ENCODE measurements at places on chromosomes 2 and 18.

GRCh38 chr2:45649462-45649857 is 2.0 kb upstream of the PRKCE start:
- DNase-seq: no peak

DNA sequence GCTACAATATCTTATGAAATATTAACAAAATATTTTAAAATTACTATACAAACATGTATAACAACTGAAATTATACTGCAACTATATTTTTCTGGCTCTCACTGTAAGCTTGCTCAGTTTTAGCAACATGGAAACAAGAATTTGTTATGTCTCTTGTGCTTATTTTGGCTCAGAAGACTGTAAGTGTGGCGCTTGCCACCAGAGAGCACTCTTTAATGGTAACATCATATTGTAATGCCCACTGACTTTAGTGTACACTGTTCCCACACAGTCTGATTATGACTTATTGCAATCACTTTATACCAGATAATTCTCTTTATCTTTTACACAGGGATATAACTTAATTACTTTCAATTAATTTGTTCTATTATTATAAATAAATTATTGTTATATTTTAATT is 1500.6 kb upstream of the TMEFF2 start:
- DNase-seq: no peak

DNA sequence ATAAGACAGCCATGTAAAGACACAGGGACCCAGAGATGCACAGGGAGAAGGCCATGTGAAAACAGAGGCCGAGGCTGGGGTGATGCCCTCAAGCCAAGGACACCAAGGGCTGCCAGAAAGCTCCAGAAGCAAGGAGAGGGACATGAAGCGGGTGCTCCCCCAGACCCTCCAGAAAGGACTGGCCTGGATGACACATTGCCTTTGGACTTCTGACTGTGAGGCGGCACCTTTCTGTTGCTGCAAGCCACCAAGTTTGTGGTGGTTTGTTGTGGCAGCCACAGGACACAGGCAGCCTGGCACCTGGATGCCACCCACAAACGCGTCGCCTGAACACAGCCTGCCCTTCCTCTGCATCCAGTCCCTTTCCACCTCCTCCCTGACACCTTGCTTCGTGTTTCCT is 67.1 kb downstream of the RHOB start:
- DNase-seq: no peak

DNA sequence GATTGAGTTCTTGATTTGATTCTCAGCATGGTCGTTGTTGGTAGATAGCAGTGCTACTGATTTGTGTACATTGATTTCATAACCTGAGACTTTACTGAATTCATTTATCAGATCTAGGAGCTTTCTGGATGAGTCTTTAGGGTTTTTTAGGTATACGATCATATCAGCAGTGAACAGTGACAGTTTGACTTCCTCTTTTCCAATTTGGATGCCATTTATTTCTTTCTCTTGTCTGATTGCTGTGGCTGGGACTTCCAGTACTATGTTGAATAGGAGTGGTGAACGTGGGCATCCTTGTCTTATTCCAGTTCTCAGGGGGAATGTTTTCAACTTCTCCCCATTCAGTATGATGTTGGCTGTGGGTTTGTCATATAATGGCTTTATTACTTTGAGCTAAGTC is 27.9 kb upstream of the CXCR2 start:
- DNase-seq: no peak

DNA sequence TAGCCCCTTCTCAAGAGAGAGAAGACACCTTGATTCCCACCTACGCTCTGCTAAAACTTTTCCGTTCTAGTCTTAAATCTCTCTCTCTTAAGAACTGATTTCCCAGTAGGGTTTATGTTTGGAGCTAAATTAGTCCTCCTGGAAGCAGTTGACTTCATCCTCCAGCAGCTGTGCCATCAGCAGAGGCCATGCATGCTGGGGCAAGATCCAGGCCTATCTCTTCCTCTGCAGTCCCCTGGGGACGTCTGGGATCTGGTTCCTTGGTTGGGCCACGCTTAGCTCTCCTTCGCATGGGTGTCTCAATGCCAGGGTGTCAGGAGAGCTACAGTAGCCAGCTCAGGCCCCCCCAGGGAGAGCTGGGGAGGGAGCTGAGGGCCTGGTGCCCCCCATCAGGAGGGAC is 49.7 kb downstream of the HPCAL1 start:
- no peak for DNase-seq

DNA sequence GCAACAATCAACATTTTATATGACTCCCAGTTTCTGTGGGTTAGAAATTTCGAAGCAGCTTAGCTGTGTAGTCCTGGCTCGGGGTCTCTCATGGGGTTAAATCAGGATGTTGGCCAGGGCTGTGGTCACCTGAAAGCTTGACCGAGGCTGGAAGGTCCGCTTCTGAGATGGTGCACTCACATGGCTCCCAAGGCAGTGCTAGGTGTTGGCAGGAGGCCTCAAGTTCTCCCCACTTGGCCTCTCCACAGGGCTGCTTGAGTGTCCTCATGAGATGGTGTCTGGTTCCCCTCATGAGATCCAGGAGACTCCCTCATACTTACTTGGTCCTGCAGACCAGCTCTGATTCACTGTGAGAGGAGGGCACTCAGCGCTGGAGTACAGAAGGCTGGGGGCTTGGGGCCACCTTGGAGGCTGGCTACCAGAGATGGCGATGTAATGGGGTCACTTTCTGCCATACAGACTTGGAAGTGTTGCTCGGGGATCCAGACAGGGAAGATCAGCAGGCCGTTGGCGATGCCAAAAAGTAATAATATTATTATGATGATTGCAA is 98.8 kb downstream of the INHBB start:
- DNase-seq: no peak

GRCh38 chr18:74541703-74542555 is 7.6 kb downstream of the CNDP1 start:
- DNase-seq: no peak

DNA sequence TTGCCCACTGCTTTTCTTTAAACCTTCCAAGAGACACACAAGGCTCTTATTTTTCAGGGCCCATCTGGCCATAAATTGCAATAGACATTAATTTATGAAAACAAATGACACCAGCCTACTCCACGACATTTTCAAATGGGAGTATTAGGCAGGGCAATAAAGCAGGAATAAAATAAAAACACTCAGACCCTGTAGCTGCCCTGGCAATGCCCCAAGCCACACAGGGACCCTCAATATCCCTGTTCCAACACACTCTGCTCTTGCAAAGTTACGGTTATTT is 550.8 kb upstream of the TNP1 start:
- no peak for DNase-seq

DNA sequence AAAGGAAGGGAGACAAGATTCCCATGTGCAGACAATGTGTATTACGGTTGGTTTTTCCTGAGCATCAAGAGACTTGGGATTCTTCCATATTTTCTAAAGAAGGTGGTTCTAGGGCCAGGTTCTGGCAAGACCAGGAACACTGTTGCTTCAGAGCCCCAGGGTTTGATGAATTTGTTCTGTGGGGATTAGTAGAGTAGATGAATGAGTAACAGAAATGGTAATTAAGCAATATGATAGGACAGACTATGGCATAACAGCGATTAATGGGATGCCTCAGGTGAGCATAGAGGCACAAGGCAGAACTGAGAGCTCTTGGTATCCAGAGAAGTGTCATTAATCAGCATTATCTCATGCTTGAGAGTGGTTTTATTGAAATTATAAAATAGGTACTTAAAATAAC is 82.8 kb upstream of the PNPT1 start:
- no peak for DNase-seq

DNA sequence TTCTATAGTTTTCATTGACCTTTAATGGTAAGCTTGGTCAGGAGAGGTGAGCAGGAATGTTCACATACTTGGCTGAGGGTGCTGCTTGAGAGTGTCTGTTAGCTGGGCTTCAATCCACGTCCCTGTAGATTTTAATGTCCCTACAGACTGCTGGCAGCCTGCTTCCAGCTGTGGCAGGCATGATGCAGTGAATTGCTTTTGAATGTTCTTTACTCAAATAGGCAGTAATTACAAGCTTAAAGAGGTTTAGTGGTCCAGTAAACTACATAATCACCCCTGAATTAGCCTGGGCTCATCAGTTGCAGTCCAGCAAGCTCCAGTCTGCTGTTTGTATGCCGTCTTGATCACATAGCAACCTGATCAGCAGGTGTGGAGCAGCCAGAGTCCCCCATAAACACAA is 102.1 kb downstream of the MEIS1 start:
- DNase-seq: no peak

- no peak for DNase-seq
Measured at GRCh38 chr2:59029058-59029457, 787.9 kb upstream of the FANCL start.

DNA sequence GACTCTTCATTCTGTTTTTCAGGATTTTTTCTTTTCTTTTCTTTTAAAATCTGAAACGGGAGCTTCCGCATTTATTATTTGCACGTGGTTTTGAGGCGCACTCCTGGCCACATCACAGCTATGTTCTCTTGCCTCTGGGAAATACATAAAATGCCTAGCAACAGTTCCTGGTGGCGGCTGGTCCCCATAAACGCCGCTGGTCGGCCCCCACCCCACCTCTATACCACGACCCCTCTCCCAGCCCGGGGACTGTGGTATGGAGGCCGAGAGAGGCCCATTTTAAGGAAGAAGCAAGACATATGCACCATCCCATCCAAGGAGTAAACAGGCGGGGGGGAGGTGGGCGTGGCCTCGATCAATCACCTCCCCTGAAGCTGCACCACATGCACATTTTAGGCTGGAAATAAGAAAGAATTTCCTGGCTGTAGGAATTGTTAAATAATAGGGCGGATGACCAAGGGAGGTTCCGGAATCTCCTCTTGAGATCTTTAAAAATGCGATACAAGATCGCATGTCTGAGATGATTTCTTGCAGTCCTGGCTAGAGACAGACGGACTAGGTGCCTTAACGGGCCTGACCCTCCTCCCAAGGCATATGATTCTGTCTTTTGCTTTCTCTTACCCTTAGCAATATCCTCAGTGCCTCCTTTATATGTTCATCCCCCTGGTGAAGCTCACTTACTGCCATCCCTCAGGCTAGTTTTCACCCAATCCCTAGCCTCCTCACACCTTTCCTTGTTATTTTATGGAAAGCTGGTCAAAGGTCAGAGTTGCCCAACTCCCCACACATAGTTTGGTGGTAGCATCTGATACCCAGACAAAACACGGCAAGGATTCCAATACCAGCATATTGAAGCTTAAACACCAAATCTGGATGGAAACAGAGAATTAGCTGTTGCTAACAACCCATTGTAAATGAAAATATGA is 82.4 kb downstream of the BCL2 start:
- no peak for DNase-seq

- DNase-seq: no peak
Measured at GRCh38 chr2:8278709-8279354, 403.0 kb upstream of the ID2 start.

DNA sequence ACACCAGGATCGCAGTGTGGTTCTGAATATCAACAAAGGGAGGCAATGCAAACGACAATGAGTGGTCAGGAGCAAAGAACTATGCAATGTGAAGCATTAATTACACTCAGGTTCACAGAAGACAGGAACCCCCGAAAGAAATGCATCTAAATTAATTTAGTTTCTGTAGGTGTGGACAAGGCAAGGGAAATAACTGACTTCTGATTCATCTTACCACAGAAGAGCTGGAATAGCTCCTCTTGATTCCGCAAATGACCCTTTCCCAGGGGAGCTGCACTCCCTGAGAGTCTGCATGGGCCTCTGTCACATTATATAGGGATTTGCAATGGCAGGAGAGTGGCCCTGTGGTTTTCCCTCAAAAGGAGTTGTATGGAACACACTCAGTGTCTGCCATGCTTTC is 263.9 kb upstream of the APCDD1 start:
- DNase-seq: no peak

- no peak for DNase-seq
Measured at GRCh38 chr2:46704041-46704440, 211.6 kb downstream of the MCFD2 start.

DNA sequence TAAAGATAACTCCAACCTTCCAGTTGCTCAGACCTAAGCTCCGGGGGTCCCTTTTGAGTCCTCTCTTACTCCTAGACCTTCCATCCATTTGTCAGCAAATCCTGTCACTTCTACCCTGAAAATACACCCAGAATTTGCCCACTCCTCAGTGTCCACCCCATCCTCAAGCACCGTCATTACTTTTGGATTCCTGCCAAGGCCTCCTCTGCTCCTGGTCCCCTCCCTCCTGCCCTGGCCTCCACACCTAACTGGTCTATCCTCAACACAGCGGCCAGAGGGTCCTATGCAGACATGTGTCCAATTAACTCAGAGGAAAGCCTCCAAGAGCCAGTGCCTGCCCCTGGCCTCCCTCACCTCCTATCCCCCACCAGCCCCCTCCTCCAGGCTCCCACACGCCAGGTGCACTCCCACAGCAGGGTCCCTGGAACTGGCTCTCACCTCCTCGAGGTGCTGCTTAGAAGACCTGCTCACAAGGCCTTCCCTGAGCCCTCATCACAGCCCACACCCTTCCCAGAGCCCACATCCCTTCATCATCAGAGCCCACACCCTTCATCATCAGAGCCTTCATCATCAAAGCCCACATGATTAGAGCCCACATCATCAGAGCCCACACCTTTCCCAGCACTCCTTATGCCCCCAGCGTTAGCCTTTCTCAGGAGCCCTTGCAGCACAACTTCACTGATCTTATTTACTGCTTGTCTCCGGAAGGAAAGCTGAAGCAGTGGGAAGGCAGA is 20.4 kb downstream of the FAM178B start:
- no peak for DNase-seq

- no peak for DNase-seq
Measured at GRCh38 chr2:207787017-207787416, 17.3 kb upstream of the FZD5 start.

DNA sequence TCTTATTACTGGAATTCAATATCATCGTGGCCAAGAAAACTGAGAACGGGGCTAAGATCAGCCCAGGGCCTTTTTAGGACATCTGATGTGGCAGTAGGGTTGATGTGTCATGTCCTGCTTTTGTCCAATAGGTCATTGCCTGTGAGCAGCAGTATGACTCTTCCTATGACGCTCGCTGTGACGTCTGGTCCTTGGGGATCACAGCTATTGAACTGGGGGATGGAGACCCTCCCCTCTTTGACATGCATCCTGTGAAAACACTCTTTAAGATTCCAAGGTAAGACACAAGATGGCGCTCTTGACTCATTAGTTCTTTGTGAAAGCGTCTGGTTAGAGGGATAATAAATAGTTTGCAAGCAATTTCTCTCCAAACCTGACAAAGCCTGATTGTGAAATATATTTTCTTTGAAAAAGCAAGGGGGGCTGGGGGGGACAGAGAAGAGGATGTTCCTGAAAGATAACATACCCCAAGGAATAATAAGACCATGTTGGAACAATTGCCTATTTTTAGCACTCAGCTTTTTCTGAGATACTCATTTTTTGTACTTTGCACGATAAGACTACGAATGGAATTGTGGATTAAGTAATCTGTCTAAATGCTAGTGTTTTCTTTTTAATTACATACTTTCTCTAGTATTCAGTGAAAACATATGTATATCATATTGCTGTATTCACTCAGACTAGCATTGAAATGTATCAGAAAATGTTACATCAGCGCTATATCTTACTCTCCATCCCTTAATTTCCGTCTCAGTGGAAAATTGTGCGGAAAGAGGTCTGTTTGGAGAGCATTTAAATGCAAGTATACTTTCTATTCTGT is 58.1 kb downstream of the MYO3B start:
- DNase-seq: peak; percentile 18
